ENCODE measurements at places on chromosomes 4 and X. TPM values are rescaled to one million over a fixed set of nuclear protein-coding genes. Genes with fewer than 3 reads are reported as not detected.

DNA sequence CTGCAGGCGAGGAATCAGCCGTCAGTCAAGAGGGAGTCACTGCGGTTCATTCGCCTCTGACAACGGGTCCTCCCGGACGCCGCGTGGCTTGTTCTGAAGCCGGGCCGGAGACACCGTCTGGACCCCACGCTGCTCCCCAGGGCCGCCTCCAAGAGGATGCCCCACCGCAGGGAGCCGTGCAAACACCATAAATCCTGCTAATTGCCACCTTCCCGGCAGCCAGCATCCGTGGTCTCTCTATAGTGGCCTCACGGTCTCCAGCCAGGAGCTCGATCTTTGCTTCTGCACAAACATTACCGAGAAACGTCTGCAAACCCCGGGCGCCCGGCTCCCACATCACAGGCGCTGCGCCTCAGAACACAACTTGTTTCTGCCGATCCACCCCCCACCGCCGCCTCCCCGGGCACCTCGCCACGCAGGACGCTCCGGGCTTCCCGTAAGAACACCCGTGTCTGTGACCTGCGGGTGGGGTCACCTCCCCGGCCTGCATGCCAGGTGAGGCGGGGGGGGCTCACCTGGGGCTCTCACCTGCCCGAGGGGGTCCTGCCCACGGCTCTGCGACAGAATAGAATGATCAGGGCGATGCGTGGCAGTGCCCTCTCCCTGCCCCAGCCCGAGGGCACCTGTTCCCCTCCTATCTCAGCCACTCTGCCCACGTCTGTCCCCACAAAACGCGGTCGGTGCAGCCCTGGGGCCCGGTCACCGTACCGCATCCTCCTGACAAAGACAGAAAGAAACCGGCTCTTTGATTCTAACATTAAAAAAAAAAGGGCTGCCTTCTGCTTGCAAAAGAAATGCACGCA is 32.4 kb upstream of the PPP2R3B start:
- no peak overlapping the region for H3K4me3 ChIP-seq
- no peaks in the 10 kb centered on the region for H3K36me3 ChIP-seq
- DNase-seq: no peak
- H3K27me3 ChIP-seq: no peaks in the 10 kb centered on the region
- no peak overlapping the region for H3K27ac ChIP-seq

DNA sequence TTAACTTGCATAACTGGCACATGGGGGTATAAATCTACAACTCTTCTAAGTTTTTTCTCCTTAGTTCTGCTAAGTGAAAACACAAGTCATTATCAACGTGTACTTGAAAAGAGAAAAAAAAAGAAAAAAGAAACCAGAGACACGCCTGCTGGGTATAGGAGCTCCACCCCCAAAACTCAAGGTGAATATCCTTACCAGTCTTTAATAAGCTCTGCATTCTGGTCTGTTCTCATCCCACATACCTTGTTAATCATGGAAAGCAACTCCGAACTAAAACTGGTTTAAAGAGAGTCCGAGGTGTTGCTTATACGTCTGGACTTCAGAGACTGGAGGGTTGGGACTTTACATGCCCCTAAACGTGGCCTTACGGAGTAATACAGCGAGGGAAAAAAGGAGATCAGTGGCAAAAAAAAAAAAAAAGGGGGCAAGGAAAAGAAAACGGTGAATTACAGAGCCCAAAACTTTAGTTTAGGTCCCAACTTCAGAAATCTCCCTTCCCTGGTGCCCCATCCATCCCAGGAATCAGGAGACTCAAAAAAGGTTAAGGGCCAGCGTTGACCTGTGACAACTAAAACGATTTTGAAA is 1.0 kb downstream of the PGRMC2 start:
- H3K36me3 ChIP-seq: no peaks in the 10 kb centered on the region
- no peaks in the 10 kb centered on the region for H3K27me3 ChIP-seq
- no peak overlapping the region for H3K27ac ChIP-seq

GRCh38 chr4:153755186-153755585 is 4.6 kb downstream of the RNF175 start:
- no peak overlapping the region for H3K4me3 ChIP-seq
- no peaks in the 10 kb centered on the region for H3K36me3 ChIP-seq
- DNase-seq: no peak
- H3K4me1 ChIP-seq: peaks cover 2% of the 10 kb centered on the region

- DNase-seq: no peak
- peak within 1 kb of the TSS; percentile 11 for H3K27ac ChIP-seq
- H3K27me3 ChIP-seq: no peaks in the 10 kb centered on the region
These were observed at the start of gene GUCY1A1 for GRCh38 chr4:155666344-155667221. TSS of gene GUCY1A1 (plus strand) at chr4:155666848. CDS start at chr4:155696868, 30,020 bp downstream.

RPS6KA3 gene
- 27.9 TPM for total RNA-seq

Data from ovary (tissue), 10 donors.